ENCODE measurements at places on chromosomes 3 and 15.

DNA sequence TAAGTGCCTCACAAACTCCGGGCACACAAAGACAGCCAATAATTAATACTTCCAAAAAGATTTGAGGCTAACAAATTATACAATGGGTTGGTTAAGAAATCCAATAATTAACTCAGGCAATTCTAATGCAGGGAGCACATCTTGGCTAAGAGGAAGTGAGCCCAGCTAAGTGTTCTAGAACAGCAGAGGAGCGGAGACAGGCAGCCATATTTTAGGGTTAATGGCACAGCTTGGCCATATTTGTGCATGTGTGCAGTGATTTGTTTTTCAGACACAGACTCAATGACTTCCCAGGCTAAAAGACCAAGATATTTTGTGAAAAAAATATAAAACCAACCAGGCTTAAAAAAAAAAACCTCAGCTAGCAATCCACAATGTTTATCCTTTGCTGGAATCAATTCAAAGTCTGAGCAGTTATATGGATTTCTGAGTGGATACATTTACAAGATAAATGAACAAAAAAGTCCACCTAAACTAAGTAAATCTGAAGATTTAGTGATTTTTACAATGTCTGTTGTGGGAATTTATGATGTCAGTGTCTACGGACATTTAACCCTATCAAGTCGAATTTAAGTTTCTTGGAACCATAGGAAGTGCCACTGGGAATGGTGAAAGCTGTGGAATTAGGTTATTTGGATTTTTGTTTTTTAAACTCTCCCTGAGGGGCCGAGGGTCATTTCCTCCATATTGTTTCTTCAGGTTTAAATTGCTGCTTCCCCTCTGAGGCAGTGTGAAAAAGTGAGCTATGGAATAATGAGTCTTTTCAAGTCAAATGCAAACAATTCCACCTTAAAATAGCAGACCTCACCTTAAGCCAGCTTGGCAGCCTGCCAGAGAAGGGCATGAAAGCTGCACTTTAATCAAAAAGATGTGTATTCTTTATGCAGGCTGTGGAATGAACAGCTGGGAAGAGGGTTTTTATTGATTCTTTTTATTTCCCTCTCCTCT is 413.7 kb upstream of the TBL1XR1 start:
- DNase-seq = no peak

- no peak for DNase-seq
Observed at GRCh38 chr15:64209680-64210334, 47.0 kb upstream of the PPIB start.

DNA sequence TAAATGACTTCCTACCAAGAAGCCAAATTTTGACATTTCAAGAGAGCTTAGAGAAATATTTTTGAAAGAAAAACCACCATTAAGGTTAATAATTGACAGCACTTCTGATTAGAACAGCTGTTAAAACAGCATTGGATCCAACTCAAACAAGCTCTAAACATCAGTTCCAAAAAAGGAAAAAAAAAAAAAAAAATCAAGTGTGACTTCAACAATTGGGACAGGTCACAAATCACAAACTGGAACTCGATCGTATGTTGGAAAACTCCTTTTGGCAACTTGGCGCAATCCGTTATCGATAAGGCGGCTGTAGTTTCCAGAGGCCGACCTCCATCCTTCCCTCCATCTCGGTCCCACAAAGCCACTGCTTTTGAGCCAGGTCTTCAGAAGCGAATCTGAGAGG is 17.8 kb downstream of the TLE3 start:
- DNase-seq = no peak

DNA sequence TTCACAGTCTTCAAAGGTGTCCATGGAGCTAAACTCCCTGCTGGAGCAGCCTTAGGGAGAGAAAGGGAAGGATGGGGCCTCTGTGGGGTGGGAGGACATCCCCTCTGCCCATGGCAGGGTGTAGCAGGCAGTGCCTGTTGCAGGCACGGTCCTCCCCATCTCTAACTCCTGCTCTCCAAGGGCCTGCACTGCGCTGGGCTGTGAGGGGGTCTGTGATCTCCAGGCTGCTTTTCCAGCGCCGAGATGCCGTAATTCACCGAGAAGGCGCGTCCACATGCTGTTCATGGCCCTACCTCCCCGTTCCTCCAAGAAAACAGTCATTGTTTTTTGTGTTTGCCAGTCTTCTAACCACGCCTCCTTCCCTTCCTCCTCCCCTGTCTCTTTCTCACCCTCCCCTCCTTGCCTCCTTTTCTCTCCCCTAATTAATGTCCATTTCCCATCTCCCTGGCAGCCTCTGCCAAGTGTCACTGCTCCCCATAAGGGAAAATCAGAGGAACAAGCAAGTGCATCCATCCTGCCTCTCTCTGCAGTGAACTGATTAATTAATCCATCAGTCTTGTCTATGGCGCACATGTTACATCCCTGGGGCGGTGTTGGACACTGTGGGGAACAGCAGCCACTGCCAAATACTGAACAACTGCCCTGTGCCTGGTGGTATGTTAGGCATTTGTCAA is 17.7 kb upstream of the LAMP3 start:
- DNase-seq = no peak

- DNase-seq = no peak
Observed at GRCh38 chr3:14124223-14124614, 451 bp downstream of the CHCHD4 start.

GRCh38 chr3:115758076-115758763 is 134.9 kb downstream of the GAP43 start:
- DNase-seq = no peak

DNA sequence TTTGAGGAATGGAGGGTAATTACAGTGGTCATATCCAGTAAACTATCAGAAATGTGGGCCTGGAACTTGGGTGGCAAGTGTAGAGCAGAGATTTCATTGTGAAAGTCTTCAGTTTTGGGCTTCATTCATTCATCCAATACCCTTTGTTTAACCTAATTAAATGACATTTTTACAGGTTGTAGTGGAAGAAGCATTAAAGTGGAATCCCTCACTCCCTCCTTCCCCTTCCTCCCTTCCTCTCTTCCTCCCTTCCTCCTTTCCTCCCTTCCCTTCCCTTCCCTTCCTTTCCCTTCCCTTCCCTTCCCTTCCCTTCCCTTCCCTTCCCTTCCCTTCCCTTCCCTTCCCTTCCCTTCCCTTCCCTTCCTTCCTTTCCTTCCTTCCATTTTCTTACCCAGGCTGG is 219.3 kb downstream of the PDCD6IP start:
- DNase-seq = no peak

DNA sequence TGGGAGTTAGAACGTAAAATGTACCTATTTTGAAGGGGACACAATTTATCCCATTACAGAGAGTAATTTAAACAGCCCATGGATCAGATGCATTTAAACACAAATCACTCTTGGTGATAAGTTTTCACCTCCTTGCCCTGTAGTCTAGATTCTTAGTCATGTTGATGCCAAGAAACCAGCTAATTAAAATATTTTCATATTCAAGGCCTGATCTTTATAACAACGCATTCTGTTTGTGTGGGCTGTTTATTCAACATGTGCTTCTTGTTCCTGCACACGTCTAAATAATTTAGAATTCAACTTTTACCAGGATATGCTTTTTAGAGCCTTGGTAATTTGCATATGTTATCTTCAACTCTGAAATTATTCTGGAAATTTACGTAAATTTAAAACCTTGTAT is 25.8 kb downstream of the SNX1 start:
- no peak for DNase-seq

DNA sequence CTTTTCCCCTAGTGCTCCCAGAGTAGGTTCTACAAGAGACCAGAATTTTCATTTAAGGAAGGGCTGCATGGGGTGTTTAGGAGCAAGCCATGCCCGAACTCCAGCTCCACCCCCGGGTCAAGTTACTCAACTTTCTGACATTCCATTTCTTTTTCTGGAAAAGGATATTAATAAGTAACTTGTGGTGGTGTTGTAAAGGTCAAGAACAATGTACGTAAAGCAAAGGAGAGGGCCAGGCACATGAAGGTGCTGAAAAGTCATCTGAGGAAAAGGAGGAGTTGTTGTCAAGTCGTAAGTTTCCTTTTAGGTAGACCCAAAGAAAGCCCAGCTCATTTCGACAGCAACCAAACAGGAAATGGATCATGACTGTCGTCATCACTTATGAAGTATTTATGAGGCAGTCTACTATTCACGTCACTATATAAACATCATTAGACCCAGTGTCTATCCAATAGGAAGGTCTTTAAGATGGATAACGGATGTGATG is 319.6 kb upstream of the IL12A start:
- no peak for DNase-seq

DNA sequence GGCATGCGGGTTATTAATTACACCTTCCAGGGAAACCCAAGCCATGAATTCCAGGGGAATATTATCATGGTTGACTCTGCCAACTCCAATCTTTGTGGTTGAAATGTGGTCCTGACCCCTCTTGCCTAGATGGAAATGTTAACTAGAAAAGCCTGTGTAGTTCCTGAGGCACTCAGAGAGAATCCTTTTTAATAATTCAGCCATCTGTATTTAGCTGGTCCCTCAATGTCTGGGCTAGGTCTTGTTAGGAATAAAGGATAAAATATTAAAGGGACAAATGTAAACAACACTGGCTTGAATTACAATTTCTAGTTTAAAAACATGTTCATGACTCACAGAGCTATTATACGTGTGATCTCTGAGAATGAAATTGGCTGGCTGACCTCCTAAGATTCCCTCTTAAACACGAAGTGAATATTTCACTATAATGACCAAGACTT is 435.2 kb upstream of the SUCLG2 start:
- no peak for DNase-seq

- DNase-seq = no peak
Observed at GRCh38 chr3:61667814-61668213, 106.4 kb downstream of the PTPRG start.

DNA sequence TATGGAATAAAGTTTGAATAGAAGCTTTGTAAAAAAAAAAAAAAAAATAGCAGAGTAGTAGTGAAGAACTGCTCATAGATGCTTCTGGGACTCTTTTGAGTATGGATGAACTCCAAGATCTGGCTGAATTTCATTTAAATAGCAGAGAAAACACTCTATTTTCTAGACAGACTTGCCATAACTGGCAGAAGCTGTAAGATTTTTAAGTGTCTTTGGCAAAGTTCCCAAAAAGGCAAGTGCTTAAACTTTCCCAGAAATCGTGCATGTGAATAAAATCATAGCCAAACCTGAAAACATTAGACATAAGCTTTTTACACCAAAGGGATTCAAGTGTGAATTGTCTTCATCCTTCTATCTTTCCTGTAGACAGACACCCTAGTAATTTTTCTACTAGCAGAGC is 110.3 kb upstream of the MITF start:
- DNase-seq = no peak

- peak; percentile 37 for DNase-seq
Observed at GRCh38 chr3:27326629-27327545, 42.3 kb downstream of the NEK10 start.

DNA sequence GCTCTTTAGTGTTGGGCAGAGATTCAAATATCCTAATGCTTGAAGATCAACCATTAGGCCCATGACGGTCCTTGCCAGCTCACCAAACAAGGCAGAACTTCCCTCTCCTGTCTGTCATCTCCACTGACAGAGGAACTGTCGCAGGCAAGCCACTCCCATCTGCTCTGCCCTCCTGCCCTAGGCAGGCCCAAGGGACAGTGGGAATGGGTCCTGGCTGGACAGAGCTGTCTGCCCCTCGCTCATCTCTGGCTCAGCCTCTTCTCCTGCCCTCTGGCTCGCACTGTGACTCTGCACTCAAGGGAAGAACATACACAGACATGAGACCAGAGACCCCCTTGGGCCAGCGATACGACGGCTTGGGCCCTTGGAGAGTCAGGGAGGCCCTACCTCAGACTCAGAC is 7.6 kb upstream of the MUSTN1 start:
- DNase-seq = no peak

GRCh38 chr3:20853890-20854289 is 667.9 kb upstream of the SGO1 start:
- DNase-seq = no peak

GRCh38 chr3:111800472-111800871 is 58.6 kb upstream of the PHLDB2 start:
- no peak for DNase-seq

Measured in brain pericyte (primary cell).